NCI-H446 treated with DMSO at 0.1 percent for 48 hours (cell line): ENCODE measurements at places on chromosomes 5 and 9.

DNA sequence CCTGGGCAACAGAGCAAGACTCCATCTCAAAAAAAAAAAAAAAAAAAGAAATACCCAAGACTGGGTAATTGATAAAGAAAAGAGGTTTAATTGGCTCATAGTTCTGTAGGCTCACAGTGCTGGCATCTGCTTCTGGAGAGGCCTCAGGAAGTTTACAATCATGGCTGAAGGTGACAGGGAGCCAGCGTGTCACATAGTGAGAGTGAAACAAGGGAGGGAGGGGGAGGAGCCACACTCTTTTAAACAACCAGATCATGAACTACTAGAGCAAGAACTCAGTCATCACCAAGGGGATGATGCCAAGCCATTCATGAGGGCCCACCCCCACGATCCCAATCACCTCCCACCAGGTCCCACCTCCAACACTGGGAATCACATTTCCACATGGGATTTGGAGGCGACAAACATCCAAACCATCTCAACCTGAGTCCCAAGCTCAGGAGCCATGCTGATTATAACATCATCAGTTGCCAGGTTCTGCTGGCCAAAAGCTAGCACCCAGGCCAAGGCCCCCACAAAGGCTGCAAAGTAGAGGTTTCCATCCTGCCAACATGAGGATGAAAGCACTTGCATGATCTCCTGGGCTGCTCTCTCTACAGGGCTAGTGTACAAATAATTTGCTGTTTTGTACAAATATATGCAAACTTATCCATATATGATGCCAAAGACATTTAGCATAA, 15.3 kb downstream of the DENND1A start:
- DNase-seq = no peak

DNA sequence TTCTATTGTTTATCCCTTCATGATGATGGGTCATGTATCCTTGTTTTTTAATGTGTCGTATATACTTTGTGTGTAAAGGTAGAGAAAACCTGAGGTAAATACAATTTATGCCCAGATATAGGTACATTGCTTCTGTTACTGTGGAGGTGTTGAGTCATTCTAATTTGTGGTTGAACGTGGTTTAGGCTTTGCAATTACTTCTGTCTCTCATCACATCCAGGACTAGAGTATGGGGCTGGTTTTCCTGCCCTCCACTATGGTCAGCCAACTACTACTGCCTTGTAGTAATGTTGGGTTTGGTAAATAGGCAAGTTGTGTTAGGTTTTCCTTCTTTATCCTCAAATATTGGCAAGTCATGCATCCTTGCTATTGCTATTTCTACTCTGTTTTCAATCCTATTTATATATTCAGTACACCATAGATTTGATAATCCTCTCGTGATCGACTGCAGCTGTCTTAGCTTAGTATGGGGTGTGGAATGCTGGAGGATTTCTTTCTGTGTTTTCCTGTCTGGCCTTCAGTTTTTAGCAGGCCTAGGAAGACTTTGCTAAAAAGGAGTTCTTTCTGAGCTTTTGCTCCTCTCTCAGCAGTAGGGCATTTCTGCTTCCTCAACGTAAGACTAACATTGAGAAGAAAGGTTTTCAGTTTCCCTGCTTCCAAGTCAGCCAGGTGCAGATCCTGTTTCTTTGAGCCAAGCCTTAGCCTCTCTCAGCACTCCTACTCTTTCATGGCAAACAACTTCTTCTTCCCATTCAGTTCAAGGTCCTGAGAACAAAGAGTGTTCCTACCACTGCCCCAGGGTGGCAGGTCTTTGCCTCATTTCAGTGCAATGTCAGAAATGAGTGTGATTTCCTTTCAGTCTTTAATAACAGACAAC, 844.4 kb upstream of the CDH18 start:
- no peak for DNase-seq

- no peak for DNase-seq
These were observed 70.7 kb downstream of the NSD1 start for GRCh38 chr5:177204281-177204680.

GRCh38 chr5:172114875-172115422, 73.1 kb downstream of the STK10 start:
- no peak for DNase-seq

- DNase-seq = no peak
These were observed 481.7 kb downstream of the CDH10 start for GRCh38 chr5:24163091-24163490.

DNA sequence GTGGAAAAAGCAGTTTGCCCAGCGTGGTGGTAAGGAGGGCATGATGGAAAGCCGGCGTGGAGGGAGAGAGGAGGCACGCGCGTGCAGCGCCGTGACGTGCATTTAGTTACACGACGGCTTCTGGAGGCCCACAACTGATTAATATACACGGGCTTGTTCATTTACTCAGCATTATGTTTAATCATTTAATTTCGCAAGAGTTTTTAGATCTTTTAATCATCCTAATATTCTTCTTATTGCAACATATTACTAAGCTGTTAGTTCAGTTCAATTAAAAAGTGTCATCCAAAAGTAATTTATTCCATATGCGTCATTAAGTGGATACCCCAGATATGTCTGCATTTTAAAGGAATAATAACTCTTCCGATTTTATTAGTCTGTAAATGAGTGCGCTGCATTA, 220.5 kb downstream of the HSPA4 start:
- DNase-seq = no peak

GRCh38 chr5:88836195-88836838, 46.7 kb downstream of the MEF2C start:
- DNase-seq = no peak

DNA sequence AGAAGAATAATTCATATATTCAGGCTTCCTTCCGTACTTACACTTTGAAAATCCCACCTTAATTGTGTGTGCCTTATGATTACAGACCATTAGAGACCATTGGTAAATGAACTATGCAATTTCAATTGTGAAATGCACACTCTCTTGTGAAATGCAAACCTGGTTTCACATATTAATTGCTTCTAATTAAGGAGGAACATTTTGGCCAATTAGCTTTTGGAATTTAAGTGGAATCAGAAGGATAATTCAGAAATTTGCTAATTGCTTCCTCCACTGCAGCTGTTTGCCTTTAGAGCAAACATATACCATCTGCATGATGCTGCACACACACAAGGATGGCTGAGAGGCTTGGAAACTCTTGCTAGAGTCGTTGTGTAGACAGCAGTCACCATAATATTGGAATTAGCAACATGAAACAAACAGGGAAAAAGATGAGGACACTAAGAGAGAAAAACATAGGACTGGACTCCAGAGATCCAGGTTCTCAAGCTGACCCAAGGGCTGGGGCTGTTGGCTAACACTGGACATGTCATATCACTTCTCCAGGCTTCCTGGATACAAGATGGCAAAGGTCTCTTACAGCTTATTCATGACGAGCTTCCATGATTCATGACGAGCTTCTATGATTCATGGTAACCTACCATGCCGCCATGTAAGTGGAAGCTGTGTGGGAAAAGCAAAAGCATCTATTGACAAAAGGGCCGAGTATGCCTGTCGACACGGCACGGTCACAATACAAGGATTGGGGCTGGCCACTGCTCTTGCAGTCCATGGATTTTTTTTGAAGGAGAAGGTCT, 78.0 kb downstream of the PTCH1 start:
- no peak for DNase-seq

DNA sequence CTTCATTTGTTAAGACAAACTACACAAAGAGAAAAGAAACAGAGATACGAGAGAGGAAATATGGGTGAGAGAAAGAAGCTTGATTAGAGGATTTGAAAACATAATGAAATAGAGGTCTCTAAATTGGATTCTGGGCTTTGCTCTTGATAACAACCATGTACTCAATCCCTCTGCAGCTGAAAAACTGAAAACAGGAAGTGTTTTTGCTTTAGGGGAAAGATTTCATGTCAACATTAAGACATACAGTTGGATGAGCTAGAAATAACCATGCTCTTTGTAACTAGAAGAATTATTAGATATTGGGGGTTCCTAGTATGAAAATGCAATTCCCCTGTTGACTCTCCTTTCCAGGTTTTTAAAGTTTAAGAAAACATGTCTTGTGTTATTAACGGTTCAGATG, 21.9 kb downstream of the CRHBP start:
- DNase-seq = no peak

DNA sequence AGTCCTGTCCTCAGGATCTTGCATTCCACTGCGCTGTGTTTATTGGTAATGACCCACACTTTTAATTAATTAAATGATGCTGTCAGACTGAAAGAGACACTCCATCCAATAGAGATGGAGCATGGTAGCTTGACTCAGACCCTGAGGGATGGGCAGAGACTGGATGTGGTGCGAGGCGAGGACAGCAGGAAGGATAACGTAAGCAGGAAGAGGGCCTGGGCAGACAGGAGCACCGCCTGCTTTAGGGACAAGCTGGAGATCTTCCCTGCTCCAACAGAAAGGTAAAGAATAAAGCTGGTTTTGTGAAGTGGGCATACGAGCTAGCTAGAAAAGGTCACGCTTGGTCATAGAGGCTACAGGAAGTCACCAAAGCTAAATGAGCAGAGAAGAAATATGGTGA, 3.6 kb upstream of the DOCK8 start:
- no peak for DNase-seq

DNA sequence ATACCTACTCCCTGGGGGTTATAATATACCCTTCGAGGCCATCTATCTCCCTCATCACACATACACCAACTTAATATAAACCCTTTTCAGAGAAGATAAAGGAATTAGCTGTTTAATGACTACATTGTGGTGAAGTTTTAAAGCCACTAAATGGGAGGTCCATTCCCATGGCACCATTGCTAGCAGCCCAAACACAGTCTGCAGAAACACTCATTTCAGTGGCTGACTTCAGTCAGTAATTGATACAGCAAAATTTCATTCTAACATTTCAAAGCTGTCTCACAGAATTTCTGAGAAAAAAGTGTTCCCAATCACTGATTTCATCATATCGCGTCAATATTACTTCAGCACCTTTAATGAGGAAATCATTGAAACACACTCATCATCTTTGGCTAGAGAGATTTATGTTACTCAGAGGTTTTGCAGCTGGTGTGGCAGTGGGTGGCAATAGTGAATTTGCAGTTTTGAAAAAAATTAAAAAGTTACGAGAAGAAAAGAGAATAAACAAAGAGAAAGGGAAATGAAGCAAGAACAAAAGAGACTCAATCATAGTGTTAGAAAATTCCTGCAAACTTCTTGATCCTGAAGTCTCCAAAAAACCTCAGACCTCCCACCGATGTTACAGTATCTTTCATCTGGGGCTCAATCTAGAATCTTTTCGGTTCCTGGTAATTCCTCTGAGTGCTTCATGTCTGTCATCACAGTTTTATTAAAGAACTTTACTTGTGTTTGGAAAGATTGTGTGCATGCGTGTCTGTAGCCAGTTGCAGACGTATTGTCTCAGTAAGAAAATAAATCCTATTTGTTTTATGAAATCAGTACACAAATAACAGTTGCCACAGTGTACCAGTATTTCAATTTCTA, 105.0 kb downstream of the ERCC6L2 start:
- no peak for DNase-seq

DNA sequence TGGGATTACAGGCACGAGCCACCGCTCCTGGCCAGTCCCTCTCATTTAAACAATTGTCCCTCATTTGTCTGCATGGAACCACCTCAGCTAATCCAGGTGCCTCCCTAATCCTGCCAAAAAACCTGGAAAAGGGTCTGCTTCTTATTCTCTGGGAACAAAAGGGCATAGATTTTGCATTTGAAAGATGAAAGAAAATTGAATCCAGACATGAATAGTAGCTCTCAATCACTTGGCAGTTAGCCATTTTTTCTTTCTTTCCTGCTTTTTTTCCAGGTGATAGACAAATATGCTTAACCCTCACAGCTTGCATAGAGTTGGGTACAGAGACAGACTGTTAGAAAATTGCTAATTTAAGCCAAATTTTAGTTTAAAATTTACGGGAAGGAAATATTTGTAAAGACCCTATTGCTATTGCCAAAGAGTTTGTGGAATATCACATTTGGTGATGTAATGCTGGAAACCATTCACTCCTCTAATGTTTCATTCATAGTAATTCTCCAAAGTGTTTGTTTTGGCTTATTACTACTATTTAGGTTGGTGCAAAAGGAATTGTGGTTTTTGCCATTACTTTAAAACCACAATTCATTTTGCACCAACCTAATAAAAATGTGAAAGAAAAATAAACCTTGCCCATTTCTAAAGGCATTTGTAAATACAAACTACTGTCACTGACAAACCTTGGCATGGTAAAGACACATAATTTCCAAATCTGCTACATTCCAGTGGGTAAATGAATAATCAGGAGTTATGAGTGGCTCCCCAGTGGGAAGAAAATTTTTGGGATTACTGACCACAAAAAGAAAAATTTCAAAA, 80.5 kb upstream of the JAK2 start:
- no peak for DNase-seq

GRCh38 chr5:150120617-150121447, 34.5 kb upstream of the CSF1R start:
- no peak for DNase-seq

- DNase-seq = no peak
These were observed 651 bp upstream of the AK1 start for GRCh38 chr9:127878001-127878651.

DNA sequence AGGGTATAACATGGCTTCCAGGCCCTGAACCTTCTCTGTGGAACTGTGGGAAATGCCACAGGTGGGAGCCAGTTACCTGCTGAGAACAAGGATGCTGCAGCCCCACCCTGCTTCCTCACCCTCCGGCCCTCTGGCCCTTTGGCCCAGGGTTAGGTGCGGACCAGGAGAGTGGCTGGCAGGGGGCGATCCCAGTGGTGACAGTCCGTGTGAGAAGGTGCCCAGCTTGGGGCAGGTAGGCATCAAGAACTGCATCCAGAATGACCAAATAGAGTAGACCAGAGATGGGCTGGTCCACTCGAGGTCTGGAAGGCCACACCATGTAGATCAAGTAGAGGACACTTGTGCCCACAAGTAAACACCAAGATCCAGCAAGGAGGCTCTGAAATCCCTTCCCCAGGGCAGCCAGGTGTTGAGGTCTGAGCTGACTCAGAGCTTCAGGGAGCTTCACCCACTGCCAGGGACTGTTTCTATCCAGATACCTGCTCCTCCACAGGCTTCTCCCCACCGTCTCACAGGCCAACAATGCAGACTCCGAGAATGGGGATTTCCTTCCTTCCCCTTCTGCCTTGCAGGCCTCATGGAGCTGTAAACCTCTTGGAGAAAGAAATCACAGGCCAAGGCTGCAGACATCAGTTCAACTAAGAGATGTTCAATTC, 61.4 kb upstream of the ZSWIM6 start:
- no peak for DNase-seq

DNA sequence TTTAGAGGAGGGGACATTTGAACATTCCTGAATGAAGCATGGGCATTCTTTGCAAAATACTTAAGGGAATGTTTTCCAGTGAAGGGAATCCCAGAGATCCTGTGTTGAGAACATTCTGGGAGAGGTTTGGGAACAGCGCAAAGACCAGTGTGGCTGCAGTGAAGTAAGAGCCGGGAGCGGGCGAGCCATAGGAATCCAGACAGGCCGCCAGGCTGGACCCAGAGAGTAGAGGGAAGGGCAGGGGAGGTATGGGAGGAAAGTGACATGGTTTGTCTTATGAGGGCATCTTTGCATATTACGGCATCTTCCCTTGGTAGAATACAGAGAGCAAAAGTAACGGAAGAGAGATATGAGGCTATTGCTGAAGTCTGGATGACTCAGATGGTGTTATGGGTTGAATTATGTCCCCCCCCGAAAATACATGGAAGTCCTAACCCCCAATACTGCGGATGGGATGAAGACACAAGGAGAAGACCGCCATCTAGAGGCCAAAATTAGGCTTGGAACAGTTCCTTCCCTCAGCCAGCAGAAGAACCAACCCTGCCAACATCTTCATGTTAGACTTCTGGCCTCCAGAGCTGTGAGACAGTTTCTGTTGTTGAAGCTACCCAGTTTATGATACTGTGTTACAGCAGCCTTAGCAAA, 268.2 kb downstream of the MAST4 start:
- DNase-seq = no peak

- DNase-seq = no peak
These were observed at the start of gene TBC1D9B for GRCh38 chr5:179907556-179908324. Gene TBC1D9B, minus strand, starts transcription at chr5:179907897. Its CDS starts 76 bp downstream, at chr5:179907821.

GRCh38 chr9:112175796-112176315, 759 bp upstream of the SUSD1 start:
- DNase-seq = no peak
